ENCODE measurements at places on chromosomes 5 and 9.

DNA sequence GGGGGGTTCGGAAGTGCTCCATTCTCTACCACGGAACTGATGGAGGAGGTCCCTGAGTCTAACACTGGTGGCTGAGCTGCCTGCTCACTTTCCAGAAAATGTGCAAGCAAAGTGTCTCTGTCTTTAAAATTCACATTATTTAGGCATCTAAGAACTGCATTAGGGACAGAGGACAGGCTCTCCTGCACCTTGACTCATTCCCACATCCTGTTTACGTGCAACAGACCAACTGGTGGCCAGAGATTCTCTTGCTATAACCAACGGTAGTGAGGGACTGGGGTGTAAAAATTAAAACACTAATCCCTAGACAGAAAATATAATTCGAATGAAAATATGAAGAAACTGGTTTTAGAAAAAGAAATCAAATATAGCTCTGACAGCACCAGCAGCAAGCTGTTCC, 320.9 kb downstream of the IRX2 start:
- no peak for DNase-seq

DNA sequence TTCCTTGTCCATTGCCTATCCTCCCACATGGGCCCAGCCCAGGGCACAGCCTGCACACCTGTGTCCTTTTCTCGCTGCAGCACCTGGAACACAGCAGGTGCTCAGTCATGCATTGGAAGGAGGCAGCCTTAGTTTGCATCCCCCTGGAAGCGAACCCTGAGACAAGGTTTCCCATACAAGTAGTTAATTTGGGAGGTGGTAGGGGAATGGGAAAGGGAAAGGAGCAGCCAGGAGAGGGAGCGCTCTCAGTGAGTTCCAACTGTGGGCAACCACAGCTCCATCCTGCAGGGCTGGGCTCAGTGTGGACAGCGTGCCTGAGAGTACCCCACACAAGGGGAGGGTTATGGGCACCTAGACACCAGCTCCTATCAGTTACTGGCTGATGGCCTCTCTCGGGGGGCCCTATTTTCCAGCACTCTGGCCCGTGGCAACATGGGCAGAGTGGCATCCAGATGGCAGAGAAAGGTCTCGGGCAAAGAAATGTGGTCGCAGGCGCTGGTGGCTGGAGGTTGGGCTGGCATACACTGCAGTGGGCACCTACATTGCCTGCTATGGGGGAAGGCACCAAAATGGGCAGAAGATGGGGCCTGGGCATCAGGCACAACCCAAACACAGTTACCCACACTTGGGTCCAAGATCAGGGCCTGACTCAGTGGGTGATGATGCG, 50.1 kb downstream of the TSPAN17 start:
- DNase-seq: no peak

DNA sequence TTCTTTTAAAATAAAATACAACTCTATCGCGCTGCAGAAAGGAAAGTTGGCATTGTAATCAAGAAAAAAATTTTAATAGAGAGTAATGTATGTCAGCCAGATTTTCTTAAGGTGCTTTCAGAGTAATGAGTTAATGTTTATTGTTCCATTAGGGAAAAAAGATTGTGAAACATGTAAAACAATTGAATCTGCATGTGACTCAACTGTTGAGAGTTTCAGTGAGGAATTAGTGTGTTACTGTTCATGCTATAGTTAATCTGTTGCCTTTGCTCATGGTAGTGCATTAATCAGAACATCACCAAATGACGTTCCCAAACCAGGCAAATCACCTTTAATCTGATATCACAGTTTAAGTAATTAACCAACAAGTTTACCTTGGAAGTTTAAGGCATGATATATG, 600.5 kb downstream of the NR2F1-AS1 start:
- no peak for DNase-seq

- DNase-seq: no peak
Measured at GRCh38 chr9:109780453-109781033, 545 bp downstream of the PALM2AKAP2 start.

DNA sequence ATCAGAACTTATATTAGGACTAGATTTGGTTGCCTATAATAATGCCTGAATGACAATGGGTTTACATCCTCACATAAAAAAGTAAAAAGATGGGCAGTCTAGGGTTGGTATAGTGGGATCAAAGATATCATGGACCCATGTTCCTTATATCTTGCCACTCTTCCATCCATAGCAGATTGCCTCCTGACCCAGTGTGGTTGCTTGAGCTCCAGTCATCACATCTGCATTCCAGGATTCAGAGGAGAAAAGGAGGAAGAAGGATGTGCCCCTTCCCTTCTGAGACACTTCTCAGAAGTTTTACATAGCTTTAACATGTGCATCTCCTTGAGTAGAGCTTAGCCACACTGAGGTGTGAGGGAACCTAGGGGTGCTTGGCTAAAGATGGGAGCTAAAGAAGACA, 22.9 kb downstream of the RALGPS1 start:
- no peak for DNase-seq

DNA sequence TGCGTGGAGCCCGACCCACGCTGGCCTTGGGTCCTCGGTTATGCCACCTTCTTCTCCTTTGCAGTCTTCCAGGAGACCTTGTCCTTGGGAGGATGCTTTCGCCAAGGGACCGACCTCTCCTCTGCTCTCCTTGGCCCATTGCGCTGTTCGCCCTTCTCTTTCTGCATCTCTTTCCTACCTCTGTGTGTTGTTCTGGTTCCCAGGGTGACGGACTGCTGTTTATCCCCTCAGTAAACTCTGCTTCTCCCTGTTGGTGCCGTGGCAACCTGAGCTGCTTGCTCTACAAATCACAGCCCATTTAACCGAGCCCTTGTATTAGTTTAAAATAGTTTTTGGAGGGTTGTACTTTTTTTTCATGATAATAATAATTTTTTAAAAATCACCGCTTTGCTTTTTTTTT, 97.9 kb downstream of the DAPK1 start:
- DNase-seq: no peak

DNA sequence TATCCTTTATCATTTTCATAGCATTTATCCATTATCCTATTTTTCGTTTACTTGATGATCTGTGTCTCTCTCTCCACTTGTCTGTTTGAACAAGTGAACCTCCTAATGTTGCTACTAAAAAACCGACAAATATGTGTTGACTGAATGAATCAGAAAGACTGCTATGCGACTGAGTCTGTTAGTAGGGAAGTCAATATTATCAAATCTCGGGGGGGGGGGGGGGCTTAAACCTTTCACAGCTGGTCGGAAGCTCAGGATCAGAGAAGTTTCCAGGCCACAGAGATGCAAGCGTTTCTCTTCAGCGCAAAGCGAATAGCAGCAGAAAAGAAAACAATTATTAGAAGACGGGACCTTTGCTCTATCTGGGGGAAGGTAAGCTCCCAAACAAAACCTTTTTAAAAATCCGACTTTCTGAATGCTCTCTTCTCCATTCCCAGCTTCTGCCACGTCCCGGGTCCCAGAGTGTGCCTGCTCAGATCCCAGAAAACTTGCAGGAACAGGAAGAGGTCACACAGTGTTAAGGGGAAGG, 412 bp downstream of the RIOK2 start:
- DNase-seq: no peak

GRCh38 chr5:145463634-145464033, 371.5 kb downstream of the PRELID2 start:
- DNase-seq: no peak

DNA sequence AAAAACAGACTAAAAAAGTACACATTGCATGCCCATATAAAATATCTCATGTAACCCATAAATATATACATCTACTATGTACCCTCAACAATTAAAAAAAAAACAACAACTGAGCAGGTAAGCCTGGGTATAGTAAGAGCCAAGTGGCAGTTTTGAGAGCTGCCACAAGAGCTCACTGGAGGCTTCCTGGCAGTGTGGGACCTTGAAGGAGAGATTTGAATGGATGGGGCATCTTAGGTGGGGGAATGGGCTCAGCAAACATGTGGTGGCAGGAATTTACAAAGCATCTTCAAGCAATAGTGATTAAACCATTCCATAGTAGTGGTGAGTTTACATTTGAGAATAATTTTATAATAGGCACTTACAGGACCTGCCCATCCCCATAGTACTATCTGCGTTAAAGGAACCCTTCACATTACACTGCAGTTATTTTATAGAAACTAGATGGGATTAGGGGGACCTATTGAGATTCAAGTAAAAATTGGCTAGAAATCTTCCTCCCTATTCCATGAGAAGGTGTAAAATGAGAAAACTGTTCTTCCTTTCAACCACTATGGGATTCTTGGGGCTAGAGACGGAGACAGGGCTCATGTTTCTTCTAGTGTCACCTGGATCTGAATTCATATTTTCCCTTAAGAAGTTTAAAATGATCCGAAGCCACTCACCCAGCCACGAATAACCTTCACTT, 6.9 kb downstream of the MEGF10 start:
- DNase-seq: no peak

- DNase-seq: no peak
Measured at GRCh38 chr5:6744841-6745705, 31.8 kb downstream of the TENT4A start.

DNA sequence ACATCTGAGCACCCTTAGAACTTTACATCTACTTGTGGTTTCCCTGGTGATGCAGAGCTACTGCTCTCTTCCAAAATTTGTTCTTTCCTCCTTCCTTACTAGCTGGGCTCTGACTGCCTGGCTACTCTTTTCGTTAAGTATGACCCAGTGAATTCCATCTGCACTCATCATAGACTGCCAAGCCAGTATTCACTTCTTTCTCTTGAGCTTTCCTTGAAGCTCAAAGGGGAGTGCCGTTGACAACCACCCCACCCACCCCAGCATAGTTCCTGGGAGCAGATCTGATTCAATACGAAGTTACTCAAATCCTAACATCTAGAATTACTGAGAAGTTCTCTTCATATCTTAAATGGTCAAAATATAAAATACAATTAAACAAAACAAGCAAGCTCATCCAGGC, 190.5 kb downstream of the ADAMTS12 start:
- no peak for DNase-seq

DNA sequence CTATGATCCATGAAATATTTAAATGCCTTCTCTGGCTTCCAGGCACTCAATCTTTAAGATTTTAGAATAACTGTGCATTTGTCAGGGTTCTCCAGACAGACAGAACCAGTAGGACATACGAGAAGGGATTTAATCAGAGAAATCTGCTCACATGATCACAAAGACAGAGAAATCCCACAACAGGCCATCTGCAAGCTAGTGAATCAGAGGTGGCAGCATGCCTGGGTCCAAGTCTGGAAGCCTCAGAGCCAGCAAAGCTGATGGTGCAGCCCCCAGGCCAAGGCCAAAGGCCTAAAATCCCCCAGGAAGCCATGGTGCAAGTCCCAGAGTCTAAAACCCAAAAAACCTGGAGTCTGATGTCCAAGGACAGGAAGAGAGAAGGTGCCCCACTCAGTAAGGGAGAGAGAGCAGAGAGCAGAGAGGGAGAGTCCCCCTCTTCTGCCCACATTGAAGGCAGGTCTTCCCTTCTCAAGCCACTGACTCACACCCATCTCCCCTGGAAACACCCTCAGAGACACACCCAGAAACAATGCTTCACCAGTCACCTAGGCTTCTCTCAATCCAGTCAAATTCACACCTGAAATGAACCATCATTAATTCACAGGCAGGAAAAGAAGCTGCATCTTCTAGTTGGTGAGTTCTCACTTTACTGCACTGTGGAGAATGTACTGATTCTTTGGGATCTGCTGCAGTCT, 48.7 kb downstream of the CAMSAP1 start:
- DNase-seq: no peak

DNA sequence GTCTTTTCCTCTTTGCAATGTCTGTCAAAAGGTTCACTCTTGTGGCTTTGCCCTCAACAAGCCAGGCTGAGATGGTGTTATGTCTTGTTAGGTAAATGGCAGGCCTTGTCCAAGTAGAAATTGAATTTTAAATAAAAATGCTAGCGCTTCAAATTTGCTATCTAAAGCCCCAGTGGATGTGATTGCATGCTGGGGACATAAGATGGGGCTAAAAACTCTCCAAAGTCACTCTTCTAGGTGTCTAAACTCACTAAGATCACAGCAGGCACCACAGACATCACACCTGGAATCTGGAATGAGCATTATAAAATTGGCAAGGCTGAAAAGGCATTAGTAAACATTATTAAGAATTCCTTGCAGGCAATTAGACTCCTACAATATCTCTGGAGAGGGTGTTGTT, 262.7 kb upstream of the CLINT1 start:
- DNase-seq: no peak

- no peak for DNase-seq
Measured at GRCh38 chr9:108162664-108163063, 673.1 kb upstream of the KLF4 start.

DNA sequence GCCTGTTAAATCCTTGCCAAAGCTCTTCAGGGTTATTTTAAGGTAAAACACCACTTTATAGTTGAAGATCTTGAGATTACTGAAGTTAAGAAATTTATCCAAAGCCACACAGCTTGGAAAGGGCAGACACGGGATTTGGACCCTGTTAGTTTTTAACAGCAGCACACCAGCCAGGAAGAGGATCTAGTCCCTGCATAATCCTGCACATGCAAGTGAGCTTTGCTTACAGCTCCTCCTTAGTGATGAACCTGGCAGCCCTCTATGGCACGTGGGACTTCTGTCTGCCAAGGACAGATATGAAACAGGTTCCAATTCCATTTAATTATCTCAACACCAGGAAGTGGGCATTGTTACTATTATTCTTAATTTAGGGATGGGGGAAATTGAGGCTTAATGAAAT, 108.7 kb downstream of the TRIM32 start:
- no peak for DNase-seq

Measured in stimulated activated CD4-positive, alpha-beta T cell treated with anti-CD3 and anti-CD28 coated beads, TNF-alpha, amount 100 ng/mL, for 24 hours (primary cell).